IPS DF 19.7 (cell line): ENCODE measurements at places on chromosomes 11 and 22.

GRCh38 chr11:116855413-116855812 lies 18.0 kb upstream of the APOA1 start:
- DNase-seq = no peak

DNA sequence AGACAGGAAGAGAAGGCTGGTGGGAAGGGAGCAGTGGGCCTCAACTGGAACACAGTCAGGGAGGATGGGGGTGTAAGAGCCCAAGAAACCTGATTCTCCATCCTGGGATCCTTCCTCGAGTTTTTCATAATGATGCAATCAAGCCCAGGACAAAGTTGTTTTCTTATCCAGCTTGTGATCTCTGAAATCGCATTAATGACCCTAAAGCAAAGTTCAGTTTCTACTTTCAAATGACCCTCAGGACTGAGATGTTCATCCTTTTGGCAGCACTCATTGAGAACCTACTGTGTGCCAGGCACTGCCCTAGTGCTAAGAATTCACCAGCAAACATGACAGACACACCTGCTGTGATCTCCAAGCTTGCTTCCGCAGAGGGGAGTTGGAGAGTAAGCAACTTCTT lies 45.3 kb downstream of the ISX start:
- no peak for DNase-seq

DNA sequence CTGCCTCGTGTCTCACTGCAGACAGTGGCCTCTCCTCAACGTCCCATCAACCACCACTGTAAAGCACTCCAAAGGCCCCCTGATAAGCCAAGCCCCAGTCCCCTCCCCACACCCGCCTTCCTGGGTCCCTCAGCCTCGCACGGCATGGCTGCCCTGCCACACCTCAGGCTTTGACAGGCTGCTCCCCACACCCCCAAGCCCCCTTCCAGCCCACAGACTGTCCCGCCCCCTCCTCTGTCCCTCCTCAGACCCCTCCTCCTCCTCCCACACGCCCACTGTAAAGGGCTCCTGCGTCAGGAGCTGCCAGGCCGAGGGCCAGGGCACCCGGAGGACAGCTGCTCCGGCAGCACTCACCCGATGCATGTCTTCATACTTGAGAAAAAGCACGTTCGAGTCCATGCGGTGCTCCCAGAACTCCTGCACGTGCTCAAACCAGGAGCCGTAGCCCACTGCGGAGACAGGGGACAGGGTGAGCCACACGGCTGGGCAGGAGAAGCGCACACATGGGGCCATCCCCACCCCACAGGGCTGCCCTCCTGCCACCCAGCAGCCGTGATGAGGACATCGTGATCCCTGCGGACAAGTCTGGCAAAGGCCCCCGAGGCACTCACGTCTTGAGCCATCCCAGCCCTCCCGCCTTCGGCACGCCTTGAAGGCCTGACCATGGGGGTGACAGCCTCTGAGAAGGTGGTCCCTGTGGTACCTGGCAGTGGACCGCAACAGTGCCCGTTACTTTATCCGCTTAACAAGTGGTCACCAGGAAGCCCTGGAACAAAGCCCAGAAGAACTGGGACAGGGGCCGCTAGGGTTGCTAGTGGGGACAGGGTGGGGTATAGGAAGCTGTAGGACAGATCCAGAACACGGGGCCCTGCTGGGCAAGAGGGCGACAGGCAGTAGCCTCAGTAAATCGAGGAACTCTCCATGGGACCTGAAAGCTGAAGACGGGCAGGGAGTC lies 21.5 kb upstream of the EFCAB6 start:
- DNase-seq = no peak

DNA sequence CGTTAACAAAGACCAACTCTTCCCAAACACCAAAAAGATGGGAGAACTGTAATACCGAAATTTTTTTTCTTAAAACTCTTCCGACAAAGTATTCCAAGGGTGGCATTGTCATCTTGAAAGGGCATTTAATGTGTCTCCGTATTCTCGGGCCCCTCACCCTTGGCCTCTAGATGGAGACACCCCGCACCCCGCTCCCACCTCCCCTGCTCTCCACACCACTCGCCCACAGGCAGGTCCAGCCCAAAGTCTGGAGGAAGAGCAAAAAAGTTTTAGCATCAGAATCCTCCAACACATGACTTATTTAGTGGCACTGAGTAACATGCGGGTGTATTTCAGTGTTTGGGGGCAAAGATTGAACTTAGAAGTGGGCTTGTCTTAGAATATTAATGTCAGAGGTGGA lies 20.7 kb downstream of the SPATA19 start:
- no peak for DNase-seq

GRCh38 chr22:24039046-24039445 lies 27.9 kb downstream of the CABIN1 start:
- no peak for DNase-seq

DNA sequence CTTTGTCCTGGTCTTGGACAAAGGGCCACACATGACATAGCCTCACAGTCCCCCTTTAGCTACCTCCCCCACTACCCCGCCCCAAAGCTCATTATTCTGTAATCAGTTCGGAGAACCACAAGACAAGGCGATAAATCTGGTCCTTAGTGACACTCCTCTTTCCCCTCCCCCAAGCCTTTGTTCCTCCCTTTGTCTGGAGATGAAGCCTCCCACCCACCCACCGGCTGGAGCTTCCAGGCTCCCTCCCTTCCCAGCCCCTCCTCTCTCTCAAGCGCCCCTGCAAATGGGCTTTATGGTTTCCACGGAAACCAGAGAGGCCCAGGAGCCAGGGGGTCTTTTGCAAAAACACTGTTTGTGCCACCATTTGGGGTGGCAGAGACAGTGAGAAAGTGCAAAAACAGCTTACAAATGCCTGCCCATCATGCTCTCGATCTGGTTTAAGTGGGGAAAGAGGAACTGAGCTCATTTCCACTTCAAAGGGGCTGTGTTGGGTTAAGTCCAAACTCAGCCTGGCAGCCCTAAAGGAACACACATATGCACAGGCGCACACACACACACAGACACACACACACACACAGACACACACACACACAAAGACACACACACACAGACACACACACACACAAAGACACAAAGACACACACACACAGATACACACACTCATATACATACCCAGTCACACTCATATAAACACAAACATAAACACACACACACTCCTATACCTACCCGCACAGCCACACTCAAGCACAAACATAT lies 23.5 kb downstream of the APLNR start:
- no peak for DNase-seq

- DNase-seq = no peak
These were observed 6.7 kb downstream of the ADAMTS8 start for GRCh38 chr11:130421697-130422096.

DNA sequence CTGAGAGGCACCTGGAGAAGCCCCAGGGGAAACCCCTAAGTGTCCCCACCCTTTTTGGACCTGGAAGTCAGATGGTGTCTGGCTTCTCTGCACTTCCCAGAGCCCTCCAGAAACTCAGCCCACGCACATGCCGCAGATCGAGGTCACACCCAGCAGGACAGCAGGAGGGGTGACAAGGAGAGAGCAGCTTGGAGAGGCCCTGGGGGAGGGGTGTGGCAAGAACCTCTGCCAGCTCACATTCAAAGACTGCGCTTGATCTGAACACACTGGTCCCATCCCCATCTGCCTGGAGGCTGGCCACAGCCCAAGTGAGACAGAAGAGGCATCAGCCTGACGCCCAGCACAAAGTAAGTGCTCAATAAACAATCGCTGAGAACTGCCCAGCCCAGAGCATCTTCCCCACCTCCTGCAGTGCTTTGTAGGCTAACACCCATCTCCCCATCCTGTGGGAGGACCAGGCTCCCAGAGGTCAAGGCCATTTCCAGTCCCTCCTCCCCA lies 21.4 kb downstream of the TMPRSS6 start:
- no peak for DNase-seq

DNA sequence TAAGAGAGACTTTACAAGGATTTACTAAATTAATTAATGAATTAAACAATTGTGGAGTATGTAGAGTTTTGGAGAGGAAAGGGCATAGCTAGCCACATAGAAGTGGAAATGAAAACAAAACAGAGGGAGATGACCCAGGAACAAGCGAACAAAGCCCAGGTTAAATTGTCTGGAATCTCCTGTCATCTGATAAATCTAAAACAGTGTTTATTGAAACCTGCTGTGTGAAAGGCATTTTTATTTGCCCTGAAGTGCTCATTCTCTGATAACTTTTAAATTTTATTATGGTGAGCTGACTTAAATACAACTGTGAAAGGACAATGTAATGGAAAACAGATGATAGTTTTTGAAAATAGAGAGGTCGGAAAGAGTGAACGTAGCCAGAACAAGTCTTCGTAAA lies 682.8 kb upstream of the KIRREL3 start:
- DNase-seq = no peak

DNA sequence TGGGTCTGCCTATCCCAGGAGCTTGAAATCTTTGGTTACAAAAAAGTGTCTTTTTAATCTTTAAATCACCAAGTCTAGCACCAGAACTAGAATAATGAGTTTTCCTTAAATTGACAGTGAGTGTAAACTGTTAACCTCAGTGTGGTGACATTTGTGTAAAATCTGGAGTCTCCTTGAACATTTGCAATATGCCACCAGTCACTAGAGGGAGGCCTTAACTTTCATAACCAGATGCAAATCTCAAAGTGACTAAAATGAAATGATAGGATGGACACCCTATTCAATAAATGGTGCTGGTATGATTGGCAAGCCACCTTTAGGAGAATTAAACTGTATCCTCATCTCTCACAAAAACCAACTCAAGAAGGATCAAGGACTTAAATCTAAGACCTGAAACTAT lies 8.3 kb upstream of the SCGB1D2 start:
- DNase-seq = no peak

GRCh38 chr22:37932821-37933578 lies 20.4 kb downstream of the C22orf23 start:
- no peak for DNase-seq

DNA sequence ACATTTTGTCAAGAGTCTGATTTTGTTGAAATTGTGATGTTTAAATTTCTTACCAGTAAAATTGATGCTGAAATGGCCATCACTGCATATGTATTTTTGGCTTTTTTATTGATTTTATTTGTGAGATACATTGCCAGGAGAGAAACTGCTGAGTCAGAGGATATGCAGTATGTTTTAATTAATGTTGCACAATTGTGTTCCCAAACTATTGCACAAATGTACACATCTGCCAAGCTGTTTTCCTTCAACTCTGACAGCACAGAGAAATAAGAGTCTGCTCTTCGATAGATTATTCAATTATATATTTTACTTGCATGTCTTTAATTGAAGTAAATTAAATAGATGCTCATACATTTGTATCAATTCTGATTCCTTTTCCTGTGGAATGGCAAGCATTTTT lies 640.2 kb upstream of the LUZP2 start:
- no peak for DNase-seq

GRCh38 chr11:17894929-17895658 lies 117.8 kb downstream of the SERGEF start:
- DNase-seq = no peak

- DNase-seq = no peak
These were observed 128.2 kb downstream of the ZNF280B start for GRCh38 chr22:22380098-22381030.

- no peak for DNase-seq
These were observed 7.8 kb downstream of the KIRREL3 start for GRCh38 chr11:126992804-126993111.

- DNase-seq = no peak
These were observed 532 bp downstream of the BET1L start for GRCh38 chr11:206526-207207.

DNA sequence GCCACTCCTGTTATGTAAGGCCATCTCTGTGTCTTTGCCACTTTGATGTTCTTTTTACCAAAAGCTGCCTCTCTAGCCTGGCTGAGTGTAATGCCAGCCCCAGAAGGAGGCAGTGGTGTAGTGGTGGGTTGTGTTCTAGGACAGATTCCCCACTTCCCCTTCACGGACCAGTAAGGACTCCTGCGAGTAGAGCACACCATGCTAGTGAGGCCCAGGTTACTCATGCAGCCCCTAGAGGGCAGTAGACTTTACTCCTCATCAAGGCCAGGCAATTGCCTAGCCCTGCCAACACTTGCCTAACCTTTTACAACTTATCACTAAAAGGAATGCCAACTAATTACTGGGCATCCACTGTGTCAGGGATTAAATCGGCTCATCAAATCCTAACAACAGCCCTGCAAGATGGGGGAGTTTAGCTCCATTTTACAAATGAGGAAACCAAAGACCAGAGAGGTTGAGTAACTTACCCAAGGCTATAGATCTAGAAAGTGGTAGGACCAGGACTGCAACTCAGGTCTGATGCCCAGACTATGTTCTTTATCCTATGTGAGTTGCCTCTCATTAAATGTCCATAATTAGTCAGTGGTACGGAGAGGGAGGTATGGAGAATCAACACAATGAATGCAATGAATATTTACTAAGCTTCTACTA lies 75.3 kb downstream of the APIP start:
- peak; percentile 52 for DNase-seq

- DNase-seq = no peak
These were observed 162.2 kb upstream of the NECTIN1 start for GRCh38 chr11:119891055-119891768.

GRCh38 chr11:37687130-37687529 lies 1089.1 kb upstream of the RAG2 start:
- DNase-seq = no peak

- no peak for DNase-seq
These were observed 83.6 kb upstream of the BLID start for GRCh38 chr11:122199661-122200060.

DNA sequence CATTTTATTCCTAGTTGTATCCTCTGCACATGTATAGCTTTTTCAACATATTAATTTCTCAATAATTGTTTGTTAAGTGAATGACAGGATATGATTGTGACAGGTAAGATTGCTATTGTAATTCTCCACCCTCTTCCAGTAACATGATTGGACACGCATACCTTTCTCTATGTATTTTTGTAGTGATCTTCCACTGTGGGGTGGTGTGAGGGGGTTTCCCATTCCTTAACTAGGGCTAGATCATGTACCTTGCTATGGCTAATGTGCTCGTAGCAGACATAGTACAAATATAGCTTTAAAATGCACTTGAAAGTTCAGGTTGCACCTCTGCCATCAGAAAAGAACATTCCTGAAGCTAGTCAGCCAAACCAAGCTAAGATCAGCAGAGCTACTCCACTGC lies 2392.8 kb upstream of the RAG2 start:
- DNase-seq = no peak

GRCh38 chr11:130692220-130692619 lies 224.1 kb downstream of the SNX19 start:
- DNase-seq = no peak

- DNase-seq = no peak
These were observed 36.1 kb downstream of the CCDC90B start for GRCh38 chr11:83249972-83250593.

DNA sequence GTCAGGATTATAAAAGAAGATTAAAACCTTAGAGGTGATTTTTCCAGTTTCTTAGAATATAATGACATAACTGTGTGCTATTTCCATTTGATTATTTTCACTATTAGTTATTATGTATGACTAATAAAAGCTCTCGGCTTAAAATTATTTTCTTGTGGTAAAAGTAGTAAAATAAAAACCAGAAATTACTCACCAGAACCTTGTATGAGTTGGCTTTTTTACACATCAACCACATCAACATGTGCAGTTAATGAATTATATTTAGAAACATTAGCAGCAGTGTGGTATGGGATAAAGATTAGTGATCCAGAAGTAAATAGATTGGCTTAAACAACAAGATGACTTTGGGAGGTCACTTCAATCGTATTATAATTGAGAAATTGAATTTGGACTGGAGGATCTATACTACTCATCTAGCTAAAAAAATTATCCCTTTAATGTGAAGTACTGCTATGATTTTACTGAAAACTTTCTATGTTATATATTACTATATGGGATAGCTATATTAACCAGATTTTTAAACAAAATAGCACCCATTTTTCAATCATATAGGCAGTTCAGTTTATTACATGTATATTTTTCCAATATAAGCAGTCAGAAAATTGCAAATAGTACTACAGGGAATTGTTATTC lies 2.8 kb upstream of the BCO2 start:
- no peak for DNase-seq
